ENCODE measurements at places on chromosomes 11 and 22. TPM values are rescaled to one million over a fixed set of nuclear protein-coding genes. Genes with fewer than 3 reads are reported as not detected.

Gene EFCAB6
- total RNA-seq, result 1.3 TPM

Gene C11orf21
- total RNA-seq, result 7.6 TPM

Gene OR10A2
- total RNA-seq, result not detected

Gene TMEM41B
- total RNA-seq, result 33.5 TPM

Gene RELT
- 58.0 TPM for total RNA-seq

DNA sequence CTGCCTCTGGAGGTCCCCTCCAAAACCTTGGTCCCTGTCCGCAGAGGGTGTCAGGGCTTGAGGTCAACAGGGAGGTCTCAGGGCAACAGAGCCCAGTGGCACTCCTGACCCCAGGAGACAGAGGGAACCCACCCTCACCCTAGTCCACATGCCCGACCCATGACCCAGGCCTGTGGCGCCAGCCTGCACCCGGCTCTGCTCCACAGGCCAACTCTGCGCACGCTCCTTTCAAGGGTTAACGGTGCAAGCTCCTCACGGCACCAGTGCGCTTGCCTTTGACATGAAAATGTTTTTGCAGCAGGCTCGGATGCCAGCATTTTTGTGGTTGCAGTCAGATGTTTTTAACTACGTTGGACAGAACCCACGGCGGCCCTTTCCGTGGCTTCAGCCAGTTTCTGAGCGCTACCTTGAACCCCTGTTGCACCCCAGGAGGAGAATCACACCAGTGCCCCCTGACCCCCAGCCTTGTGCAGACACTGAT is 68.6 kb downstream of the CDKN1C start:
- no peak for DNase-seq

DNA sequence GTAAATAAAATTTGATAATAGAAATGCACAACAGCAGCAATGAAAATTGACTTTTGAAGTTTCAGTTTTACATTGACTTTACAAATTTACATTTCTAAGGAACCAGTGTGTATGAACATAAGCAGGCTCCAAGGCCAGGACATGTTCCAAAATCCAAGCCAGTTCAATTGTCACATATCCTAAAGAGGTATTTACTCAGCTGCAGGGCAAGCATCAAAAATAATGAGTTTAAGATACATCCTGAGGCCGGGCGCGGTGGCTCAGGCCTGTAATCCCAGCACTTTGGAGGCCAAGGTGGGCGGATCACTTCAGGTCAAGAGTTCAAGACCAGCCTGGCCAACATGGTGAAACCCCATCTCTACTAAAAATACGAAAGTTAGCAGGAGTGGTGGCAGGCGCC is 39.0 kb upstream of the AKIP1 start:
- no peak for DNase-seq

- no peak for DNase-seq
Observed at GRCh38 chr22:28034760-28035401, 115.8 kb upstream of the PITPNB start.

GRCh38 chr22:31093086-31093850 is 12.2 kb downstream of the SMTN start:
- DNase-seq, result no peak

GRCh38 chr11:121886005-121886734 is 229.8 kb downstream of the BLID start:
- DNase-seq, result no peak

DNA sequence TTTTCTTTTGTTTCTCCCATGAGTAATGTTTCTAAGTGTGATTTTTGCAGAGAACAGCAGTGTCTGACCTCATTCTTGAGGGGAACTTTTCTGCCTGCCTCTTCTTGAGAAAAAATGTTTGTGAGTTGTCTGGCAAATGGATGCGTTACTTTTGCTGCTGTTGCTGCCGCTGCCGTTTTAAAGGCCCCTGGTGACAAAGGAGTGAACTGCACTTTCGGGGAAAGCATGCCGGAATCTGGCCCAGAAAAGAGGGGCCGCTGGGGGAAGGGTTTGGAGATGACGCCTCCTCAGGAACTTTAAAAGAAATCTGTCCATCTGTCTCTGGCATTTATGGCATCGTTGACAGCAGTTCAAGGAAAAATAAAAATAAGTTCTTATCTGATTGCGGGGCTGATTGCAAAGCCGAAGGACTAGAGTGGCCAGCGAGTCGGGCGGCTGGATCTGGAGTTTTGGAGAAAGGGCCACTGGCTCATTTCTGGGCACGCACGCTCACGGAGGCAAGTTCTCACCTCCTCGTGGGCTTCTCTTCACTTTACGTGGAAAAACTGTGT is 16.5 kb downstream of the ZBTB16 start:
- peak; percentile 89 for DNase-seq

DNA sequence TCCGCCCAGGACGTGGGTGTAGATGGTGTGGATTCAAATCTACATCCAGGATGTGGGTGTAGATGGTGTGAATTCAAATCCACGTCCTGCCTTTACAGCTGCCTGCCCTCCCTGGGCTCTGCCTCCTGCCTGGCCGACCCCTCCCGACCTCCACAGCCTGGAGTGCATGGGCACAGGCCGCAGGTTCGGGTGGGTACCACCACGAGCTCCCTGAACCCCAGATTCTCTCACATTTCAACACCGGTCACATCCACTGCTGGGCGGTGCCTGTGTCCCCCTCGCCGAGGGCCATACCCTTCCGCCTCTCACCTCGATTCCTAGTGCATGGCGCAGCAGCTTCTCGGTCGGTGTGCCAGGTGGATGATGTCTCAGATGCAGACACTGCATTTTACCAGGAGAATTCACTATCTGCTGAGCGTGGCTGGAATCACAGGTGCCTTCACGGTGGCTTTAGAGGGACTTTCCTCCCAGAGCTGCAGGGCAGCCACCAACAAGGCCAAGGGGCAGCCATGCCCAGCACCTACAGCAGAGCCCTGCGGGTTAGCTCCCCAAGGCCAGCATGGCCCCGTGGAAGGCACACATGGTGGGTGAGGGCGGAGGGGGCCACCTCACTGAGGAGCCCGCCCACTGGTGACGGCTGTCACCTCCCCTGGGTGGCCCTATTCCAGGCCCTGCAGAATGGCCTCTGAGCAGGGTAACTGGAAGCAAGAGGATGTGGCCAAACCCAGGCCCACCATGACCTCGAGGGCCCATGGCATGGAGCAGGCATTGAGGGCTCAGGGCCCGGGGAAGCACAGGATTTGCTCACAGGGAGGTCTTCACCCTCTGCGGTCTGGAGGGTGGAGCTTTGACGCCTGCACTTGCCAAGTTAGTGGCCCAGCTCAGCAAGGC is 638.5 kb downstream of the TBC1D22A start:
- DNase-seq, result no peak

- no peak for DNase-seq
Observed at GRCh38 chr11:21543901-21544300, 649.0 kb upstream of the ANO5 start.

GRCh38 chr22:36162127-36163034 is 1.8 kb upstream of the APOL3 start:
- peak; percentile 73 for DNase-seq

DNA sequence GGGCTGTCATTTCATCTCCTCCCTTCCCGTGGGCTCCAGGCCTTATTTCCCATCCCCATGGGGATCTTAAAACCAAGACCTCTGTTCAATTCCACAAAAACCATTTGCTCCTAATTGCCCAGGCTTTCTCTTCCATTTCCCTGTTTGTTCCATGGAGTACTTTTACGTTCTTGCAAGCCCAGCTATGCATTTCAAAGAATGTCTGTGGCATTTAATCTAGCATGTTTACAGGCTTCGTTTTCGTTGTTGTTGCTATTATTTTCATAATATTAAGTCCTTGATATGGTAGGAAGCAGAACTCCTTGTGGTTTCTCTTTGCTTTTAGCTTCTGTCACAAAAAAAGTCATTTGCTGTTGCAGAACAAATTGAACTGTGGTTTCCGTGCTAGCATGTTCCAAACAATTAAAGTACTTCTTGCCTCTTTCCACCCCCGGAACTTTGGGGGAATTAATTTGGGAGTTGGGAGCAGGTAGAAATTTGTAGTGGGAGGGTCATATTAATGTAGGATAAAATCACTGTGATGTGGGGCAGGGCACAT is 68.1 kb upstream of the SLC22A12 start:
- no peak for DNase-seq

DNA sequence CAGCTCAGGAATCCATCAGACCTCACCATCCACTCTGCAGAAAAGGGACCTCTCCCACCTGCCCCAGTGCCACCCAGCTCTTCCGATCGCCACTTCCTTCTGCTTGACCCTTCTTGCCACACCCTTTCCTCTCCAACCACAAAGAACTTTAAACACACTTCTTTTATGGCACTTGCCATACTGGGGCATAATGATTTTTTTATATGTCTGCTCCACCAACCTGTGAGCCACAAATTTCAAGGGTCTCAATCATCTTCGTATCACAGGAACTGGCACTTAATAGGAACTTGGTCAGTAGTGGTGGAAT is 11.7 kb upstream of the MYH9 start:
- no peak for DNase-seq

DNA sequence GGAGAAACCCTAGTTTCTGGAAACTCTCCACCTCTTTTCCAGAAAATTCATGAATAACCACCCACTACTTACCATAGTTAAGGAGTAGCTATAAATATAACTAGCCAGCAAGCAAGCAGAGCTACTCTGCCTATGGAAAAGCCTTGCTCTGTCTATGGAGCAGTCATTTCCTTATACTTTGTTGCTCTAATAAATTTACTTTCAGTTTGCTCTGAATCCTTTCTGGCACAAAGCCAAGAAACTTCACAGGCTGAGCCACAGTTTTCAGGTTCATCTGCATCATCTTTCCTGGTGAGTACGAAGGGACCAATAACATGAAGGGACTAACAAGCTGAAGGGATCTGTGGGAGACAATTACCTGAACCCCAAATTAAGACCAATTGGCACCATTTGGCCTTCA is 4.6 kb downstream of the OR4C45 start:
- DNase-seq, result no peak

- DNase-seq, result no peak
Observed at GRCh38 chr11:96127596-96127959, 203.7 kb upstream of the MTMR2 start.

All from natural killer cell treated with Interleukin-12 subunit alpha and Interleukin-12 subunit beta and Interleukin-15 and Interleukin-18, amount 100 ng/mL, for 72 hours (primary cell).